RCC 7860 (cell line): ENCODE measurements at places on chromosomes 3 and 15.
A peak's percentile ranks its signal among the peaks of the same experiment; 100 is the strongest.

DNA sequence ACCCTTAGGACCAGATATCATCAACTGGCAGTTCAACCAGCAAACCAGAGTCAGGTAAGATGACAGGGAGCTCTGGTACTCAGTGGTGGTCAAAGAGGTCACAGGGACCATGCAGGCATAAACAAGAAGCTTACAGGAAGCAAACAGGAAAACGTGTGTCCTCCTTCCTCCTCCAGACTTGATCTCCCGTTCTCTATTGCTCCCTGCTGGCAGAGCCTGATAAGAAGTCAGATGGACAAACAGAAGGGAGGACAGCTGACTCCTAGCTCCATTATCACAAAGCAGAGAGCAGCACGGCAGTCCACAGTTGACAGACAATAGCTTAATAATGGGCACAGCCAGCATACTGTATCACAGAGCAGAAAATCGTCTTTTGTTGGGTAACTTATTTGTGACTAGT, 156.5 kb upstream of the SLC2A2 start:
- no peak for DNase-seq

GRCh38 chr15:66001042-66001441, 131.8 kb downstream of the RAB11A start:
- no peak for DNase-seq

- DNase-seq = no peak
These were observed 43.0 kb downstream of the CD200R1 start for GRCh38 chr3:112931736-112932521.

GRCh38 chr15:72372361-72372760, 3.5 kb downstream of the HEXA start:
- no peak for DNase-seq

- DNase-seq = no peak
These were observed 32.3 kb downstream of the SLC9C1 start for GRCh38 chr3:112261742-112262141.

DNA sequence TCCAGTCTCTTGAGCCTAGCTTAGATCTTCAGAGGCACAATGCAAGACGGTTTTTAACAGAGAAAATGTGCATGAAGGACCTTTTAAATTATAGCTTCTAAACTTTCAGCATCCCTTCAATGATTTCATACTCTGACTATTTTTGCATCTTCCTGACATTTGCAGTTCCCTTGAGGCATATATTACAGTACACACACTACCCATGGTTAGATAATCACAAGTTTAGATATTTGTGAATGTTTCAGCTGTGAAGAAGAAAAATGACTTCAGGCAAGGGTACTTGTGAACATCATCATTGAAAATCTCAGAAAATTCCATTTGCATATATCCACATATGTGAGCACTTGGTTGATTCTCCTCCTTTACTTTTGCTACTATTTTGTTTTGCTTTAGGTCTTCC, 341.5 kb downstream of the ROBO2 start:
- no peak for DNase-seq

DNA sequence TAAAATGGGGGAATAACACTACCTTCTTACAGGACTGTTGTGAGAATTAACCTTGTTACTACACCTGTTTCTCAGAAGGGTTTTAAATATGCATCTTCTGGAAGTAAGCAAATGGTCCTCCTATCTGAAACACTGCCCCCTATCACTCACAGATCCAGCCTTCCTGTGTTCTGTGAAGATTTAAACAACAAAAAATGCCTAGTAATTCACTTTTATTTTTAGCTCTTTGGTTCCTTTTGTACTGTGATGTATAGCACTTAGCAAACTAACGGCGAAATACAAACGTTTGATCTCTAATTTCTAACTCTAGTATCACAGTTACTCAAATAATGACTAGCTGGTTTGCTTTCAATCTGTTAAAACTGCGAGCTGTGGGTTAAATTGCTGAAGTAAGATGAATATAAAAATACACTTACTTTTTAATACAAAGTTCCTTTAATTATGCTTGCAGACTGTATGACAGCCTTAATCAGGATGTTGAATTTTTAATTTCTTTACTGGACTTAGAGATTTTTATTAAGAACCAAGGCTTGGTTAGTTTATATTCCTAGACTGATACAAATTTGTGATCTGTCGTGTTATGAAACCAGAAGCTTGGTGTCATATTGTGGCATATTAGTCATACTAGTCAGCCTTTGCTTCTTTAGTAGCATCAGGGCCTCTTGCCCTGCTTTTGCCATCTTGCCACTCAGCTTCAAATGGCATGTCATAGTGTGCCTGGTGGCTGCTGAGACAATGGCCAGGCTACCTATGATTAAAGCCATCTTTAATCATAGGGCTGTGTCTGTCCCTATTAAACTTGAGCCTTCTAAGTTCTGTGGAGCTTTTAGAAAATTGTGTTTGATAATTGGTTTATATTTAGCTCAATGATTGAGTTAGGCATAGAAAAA, 9.2 kb downstream of the EIF3J start:
- peak; percentile 56 for DNase-seq

DNA sequence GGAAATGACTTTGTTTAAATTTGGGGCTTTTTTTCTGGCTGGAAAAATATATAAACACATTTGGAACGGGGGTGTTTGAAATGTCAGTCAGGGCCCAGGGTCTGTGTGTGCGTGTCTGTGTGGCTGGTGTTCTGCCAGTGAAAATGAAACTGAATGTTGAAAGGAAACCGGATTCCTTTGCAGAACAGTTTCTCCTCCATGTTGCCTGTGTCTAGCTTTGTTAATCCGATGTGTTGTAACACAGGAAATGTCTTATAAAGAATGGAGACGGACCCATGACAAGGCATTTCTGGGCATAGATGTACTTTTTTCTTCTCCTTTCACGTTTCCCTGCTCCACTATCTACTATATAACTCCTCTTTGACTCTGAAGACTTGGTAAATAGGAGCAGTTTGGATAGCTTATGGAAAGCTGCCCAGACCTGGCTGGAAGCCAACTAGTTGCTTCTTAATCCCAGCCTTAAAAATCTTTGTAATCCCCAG, 2.8 kb downstream of the SQOR start:
- DNase-seq = peak; percentile 63

- no peak for DNase-seq
These were observed 45.1 kb downstream of the RTP1 start for GRCh38 chr3:187242435-187242834.

GRCh38 chr15:26790118-26790517, 17.3 kb upstream of the GABRB3 start:
- DNase-seq = no peak

- DNase-seq = no peak
These were observed 136.4 kb downstream of the ZIC4 start for GRCh38 chr3:147269907-147270306.

- no peak for DNase-seq
These were observed 386.6 kb upstream of the DPH6 start for GRCh38 chr15:35932531-35932930.

GRCh38 chr3:157261000-157261399, 101.1 kb upstream of the CCNL1 start:
- DNase-seq = no peak

- DNase-seq = no peak
These were observed 23.5 kb downstream of the DRD3 start for GRCh38 chr3:114155370-114155821.

GRCh38 chr3:172515130-172515918, 7.9 kb downstream of the TNFSF10 start:
- DNase-seq = no peak

GRCh38 chr3:48776854-48777253, 59.8 kb upstream of the IP6K2 start:
- no peak for DNase-seq

GRCh38 chr3:10944866-10945265, 47.7 kb upstream of the SLC6A1 start:
- no peak for DNase-seq

GRCh38 chr3:109442531-109442930, 105.2 kb upstream of the DPPA4 start:
- no peak for DNase-seq

DNA sequence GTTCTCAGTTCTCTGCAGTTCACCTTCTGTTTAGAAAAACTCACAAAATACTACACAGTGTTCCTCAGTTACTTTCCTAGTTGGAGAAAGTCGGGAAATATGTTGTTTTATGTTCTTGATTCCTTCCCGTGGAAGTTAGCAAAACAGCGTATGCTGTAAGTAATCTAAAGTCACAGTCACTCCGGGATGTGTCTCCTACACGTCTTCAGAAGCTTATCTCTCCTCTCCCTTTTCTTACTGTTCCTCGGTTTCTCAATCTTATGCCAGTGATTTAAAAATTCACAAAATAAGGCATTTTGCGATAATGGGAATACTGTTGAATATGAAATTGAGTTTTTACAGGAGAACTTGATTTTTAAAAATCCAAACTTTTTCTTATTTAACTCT, 1.7 kb downstream of the HEG1 start:
- DNase-seq = no peak

- no peak for DNase-seq
These were observed 83.3 kb upstream of the SNRK start for GRCh38 chr3:43203022-43203421.

DNA sequence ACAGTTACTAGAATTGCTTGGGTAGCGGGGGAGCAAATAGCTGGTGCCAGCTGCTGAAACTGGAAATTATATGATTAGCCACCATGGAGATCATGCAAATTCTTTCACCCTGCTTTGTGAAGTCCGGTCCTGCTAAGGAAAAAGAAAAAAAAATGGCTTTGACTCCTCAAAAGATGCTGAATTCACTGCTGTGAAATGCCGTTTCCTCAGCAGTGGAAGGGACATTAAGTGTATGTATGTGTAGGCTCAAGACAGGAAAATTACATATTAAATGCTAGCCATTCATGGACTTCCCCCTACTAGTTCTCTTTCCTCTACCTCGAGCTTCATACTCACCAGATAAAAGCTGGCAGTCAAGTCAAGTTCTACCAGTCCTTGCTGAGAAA, 81.9 kb upstream of the ZBED2 start:
- no peak for DNase-seq
